ENCODE measurements at places on chromosomes 2 and 18.

- no peak for DNase-seq
These were observed 311.3 kb downstream of the ARHGAP15 start for GRCh38 chr2:143440411-143441012.

- DNase-seq = no peak
These were observed 127.3 kb upstream of the LGALSL start for GRCh38 chr2:64326578-64327050.

GRCh38 chr18:37282386-37283037 is 283.1 kb downstream of the CELF4 start:
- peak; percentile 4 for DNase-seq

GRCh38 chr2:75986617-75987016 is 275.9 kb upstream of the GCFC2 start:
- no peak for DNase-seq

DNA sequence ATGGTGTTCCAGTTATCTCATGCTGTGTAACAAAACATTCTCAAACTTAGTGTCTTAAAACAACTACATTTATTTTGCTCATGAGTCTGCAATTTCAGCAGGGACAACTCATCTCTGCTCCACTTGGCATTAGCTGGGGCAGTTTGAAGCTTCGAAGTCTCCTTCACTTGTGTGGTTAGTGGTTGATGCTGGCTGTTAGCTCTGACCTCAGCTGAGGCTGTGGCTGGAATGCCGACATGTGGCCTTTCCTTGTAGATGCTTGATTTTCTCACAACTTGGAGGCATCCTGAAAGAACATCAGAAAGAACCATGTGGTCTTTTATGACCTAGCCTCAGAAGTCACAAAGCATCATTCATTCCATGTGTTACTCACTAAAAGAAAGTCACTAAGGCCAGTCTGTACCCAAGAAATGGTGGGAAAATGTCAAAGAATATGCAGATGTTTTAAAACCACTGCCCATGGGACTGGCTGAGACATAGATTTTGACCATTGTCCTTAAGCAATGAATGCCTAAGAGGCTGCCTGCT is 3.8 kb upstream of the TMSB10 start:
- peak; percentile 51 for DNase-seq

- DNase-seq = peak; percentile 1
These were observed 433.8 kb upstream of the ID2 start for GRCh38 chr2:8247905-8248622.

DNA sequence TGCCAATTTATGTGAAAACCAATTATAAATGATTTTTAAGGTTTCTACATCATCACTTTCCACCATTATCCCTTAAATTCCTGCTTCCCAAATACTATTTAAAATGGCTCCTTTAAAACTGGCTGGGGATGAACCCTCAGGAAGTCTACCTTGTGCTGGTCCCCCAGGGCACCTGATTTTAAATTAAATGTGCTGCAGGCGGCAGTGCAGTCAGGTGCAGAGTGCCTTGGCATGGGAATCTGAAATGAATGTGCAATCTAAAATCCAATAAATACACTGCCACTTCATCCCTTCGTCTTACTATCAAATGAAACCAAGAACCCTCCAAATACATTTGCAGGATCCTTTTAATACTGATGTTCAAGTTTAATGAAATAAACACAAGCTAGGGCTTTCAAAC is 61.8 kb downstream of the C2orf76 start:
- DNase-seq = no peak

Data from fibroblast of pulmonary artery (primary cell).